ENCODE measurements at places on chromosomes 7 and 10.

DNA sequence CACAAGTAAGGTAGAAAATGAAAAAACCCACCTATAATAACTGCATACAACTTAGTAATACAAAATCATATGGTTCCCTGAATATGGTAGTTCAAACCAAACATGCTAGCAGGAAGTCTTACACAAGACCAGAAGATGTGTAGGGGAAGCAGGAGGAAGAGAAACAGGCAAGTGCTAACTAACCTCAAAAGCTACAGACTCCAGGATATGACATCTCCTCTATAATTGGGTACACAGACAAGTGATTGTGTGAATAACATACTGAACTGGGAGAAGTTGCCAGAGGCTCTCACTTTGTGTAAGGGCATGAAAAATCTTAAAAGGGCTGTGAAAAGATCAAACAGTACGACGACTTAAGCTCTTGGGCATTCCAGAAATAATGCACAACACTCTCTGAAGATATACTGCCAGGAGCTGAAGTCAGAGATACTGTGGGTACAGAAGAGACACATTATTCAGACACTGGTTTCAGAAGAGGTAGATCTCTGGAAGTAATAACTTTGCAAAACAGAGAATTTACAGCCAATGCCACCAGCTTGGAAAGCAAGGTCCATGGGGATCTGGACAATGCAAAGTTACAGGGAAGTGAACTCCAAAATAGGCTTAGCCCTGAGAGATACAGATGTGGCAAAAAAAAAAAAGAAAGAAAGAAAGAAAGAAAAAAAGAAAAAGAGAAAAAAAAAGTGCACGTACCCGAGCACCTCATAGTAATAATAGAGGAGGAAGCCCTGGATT, 767.2 kb downstream of the TNS3 start:
- DNase-seq, result no peak

- no peak for DNase-seq
Observed at GRCh38 chr7:31497516-31497915, 16.4 kb upstream of the ITPRID1 start.

- DNase-seq, result no peak
Observed at GRCh38 chr10:103789771-103790201, 65.6 kb downstream of the SH3PXD2A start.

GRCh38 chr7:12623885-12624498, 53.5 kb downstream of the SCIN start:
- DNase-seq, result no peak

DNA sequence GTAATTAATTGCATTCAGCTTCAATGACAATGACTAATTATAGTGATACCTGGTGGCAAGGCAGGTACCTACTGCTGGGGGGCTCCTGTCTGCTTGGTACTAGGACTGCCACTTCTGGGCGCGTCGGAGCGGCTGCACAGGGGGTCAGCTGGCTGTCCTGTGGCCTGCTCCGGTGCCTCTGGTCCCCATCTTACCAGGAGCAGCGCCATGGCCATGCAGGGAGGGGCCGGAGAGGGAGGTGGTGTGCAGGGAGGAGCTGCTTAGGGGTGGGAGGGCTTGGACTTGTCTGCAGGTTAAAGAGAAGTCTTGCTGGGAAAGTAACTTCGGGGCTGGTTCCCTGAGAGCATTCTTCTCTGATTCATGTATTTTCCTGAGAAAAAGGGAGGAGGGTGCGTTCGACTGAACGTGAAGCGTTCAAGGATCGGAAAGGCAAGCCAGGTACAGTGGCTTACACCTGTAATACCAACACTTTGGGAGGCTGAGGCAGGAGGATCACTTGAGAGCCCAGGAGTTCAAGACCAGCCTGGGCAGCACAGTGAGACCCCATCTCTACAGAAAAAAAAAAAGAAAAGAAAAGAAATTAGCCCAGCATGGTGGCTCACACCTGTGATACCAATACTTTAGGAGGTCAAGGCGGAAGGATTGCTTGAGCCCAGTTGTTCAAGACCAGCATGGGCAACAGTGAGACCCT, 15.4 kb downstream of the CUX1 start:
- DNase-seq, result no peak

GRCh38 chr7:90345595-90346335, 751 bp upstream of the GTPBP10 start:
- DNase-seq, result no peak

- DNase-seq, result no peak
Observed at GRCh38 chr7:74502216-74502891, 48.6 kb downstream of the GTF2IRD1 start.

DNA sequence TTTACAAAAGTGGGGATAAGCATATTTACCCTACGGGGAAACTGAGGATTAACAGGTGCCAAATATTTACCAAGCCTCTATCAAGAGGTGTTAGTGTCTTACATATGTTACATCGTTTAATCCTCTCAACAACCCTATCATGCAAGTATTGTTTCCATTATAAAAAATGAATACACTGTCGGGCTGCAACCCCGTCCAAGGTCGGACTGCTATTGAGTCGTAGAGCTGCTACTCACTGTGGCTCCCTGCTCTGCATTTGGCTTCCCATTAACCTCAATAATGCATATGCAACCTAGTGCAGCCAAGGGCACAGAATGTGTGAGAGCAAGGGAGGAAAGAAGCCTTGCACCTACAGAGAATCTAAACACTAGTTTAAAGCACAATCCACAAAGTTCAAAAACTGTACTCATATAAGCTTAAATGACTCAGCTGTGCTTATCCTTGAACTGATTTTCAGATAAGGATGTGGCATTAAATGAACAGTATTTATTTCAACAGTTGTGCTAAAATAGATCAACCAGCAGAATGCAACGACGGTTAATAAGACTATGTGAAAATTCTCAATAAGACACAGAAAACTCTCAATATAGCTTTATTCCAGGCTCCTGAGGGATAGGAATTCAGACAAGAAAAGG, 49.9 kb downstream of the UBE2H start:
- no peak for DNase-seq

DNA sequence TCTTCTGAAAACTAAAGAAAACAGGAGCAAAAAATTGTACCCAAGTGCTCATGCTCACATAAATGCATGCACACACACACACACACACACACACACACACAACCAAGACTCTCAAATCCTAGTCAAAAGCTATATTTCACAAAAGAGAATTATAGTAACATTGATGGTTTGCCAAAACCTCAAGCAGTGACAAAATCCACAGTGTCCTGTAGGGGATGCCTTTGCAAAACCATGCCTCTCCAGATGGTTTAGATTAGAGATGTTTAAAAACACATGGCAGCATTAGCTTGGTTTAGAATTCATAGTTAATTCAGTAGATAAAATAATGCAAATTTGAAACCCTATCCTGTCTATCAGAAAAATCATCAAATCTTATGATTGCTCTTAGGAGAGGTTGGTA, 232.2 kb downstream of the DYNC1I1 start:
- DNase-seq, result no peak

- no peak for DNase-seq
Observed at GRCh38 chr10:22479419-22479818, 134.1 kb downstream of the SPAG6 start.

- DNase-seq, result peak; percentile 39
Observed at GRCh38 chr7:157568770-157569584, 232.2 kb downstream of the DNAJB6 start.

DNA sequence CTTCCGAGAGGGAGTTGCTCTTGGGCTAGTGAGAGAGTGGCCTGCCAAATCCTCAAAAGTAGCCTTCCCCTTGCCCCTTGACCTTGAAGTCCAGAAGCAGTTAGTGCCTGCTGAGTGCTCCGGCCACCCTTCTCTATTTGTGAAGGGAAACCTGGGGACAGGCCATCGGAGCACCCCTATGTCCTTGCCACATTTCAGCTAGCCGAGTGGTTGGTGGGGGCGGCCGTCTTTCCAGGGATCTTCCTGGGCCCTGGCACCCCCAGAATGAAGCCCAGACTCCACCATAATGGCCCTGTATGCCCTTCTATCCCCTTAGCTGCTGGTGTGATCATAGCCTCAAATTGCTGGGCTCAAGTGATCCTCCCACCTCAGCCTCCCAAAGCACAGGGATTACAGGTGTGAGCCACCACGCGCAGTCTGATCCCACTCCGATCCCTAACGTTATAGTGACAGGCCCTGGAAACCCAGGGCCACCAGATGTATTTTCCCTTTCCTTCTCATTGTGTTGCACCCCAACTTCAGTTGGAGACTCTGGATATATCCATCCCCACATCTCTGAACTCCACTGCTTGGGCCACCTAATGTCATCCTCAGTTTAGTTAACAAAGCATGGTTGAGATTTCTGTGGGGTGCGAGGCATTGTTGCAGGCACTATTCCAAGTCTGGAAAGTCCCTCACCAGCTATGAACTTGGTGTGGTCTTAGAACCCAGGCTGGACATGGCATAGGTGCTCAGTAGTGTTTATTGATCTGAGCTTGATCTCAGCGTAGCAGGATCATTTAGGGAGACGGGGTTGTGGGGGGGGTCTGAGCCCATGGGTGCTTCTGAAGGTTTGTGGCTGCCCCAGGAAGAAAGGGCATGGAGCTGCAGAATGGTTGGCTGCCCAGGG, 1.6 kb downstream of the TSPAN14 start:
- DNase-seq, result no peak

GRCh38 chr10:79933961-79934360, 14.9 kb downstream of the SFTPD start:
- no peak for DNase-seq

- no peak for DNase-seq
Observed at GRCh38 chr10:67790534-67791408, 47.2 kb downstream of the DNAJC12 start.

DNA sequence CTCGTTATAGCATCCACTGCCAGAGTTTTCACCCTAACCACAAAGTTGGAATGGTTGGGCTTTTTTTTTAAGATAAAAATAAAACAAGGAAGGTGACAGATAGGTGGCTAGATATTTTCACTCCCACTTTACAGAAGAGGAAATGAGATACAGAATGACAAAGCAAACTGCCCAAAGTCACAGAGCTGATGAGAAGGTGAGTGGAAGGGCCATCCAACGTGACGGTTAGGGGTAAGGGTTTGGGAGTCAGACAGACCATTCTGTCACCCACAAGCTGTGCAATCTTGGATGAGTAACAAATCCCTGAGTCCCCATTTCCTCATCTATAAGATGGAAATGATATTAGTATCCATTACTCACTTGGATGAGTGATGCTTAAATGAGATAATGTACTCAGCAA, 106.9 kb upstream of the PDLIM1 start:
- no peak for DNase-seq

DNA sequence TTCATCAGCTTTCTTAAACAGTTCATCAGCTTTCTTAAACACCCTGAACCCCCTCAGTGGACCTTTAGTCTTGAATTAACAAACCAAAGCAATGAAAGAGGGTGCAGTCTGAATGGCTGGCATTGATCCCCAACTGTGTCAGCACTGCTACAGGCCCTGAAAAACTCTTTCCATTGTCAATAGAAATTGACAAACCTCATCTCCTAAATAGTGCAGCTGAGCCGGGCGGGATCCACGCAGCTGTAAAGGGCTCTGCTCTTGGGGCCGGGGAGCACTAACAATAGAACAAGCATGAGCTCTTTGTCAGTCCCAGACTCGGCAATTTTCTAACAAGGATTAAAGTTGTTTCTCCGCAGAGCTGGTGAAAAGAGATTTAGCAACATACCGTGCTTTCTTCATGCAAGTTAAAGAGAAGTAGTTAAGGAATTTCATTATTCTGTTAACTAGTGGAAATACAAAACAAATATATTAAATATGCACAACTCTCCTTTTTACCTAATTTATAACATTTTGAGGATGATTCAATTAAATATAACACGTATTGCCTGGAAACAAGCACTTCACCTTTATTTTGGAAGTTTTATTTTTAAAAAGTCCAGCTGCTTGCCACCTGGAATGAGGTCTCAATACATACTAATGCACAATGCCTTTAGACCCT, 24.7 kb upstream of the FEZF1 start:
- DNase-seq, result no peak

DNA sequence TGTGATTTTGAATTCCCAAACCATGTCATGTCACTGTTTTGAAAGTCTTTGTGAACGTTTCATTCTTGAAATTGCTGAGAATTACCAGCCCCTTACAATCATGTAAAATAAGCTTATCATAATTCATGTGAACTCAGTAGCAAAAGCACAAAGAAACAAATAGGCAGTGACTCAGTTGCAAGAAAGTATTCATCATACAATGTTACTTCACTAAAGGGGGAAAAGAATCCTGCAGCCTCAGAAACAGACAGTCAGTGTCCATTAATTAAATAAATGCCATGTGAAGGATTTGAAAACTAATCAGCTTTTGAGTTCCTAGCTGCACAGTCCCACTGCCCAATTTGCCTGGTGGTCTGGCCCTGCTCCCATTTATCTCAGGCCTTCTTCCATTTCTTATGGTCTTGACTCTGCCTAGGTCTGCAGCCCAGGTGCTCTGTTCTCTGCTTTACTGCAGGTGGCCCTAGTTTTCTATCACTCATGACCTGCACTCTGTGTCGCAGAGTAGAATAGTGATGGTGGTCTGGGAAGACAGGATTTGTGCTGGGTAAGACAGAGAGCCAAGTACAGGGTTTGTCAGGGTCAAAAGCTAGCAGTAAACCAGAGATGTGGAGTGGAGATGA, 99.7 kb downstream of the PLCE1 start:
- DNase-seq, result no peak

GRCh38 chr7:2843191-2843685, 870 bp downstream of the GNA12 start:
- DNase-seq, result no peak

DNA sequence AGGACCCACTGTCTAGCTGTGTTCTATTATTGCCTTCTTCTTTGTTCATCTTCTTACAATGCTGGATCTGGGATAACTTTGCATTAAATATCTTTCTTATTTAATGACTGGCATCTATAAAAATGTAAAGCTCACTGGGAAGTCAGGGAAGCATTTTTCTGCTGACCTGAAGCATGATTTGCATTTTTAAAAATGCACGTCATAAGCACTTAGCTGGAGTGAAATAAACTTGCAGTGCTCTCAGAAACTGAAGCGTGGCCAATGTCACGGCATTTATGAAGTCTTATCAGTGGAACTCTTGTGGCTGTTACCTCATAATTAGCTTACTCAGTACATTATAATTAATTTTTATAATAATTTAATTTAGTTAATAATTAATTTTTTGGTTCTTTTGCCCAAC, 59.1 kb downstream of the FRMD4A start:
- DNase-seq, result no peak

DNA sequence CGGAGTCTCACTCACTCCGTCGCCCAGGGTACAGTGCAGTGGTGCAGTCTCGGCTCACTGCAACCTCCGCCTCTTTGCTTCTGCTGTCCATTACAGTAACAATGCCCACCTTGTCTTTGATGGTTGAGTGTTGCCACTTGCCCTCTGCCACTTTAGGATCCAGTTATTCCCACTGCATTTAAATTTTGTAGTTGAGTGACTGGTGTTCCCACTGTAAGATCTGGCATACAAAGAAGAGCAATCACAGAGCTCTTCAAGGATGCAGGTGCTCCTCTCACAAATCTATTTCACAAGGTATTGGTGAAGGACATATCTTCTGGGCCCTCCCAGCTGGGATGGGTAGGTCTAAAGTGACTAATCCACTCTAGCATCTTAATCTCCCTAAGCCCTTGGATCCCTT, 12.6 kb downstream of the PTER start:
- no peak for DNase-seq

DNA sequence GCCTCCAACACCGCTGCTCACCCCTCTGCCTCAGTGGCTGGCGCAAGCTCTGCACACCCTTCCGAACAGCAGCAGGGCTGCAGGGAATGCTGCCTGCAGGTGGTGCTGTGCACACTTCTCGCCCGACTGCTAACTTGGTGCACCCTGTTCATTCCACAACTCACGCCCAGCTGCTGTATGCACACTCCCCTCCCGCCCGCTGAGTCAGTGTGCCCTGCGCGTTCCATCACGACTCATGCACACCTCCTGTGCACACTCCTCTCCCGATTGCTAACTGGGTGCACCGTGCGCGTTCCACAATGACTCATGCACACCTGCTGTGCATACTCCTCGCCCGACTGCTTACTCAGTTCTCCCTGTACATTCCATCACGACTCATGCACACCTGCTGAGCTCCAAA, 21.5 kb downstream of the ADARB2 start:
- no peak for DNase-seq

Data from effector CD4-positive, alpha-beta T cell (primary cell).